Smooth muscle cell of bladder (primary cell): ENCODE measurements at places on chromosomes 7 and 10. TPM values are rescaled to one million over a fixed set of nuclear protein-coding genes. Genes with fewer than 3 reads are reported as not detected.

Gene CLRN3
- total RNA-seq = not detected in 2 replicates

Gene ZDHHC6
- 20.6 and 22.6 TPM in 2 replicates for total RNA-seq

Gene DRGX
- total RNA-seq = not detected in 2 replicates

Gene LDB3
- under 0.01 TPM in 2 replicates for total RNA-seq

Gene PDZD7
- 0.28 and 1.1 TPM in 2 replicates for total RNA-seq

Gene SORBS1
- total RNA-seq = 0.57 and 1.5 TPM in 2 replicates

Gene VENTX
- not detected in 2 replicates for total RNA-seq

Gene UFSP1
- 4.1 and 6.7 TPM in 2 replicates for total RNA-seq

Gene TACC2
- 2.3 and 2.7 TPM in 2 replicates for total RNA-seq

Gene SPDYE16
- total RNA-seq = 0.14 TPM in 1 of 2 replicates, not detected in the other

Gene ACBD7
- 0.43 and 0.55 TPM in 2 replicates for total RNA-seq

Gene CLDN3
- not detected in 2 replicates for total RNA-seq

Gene TFPI2
- 178 and 259 TPM in 2 replicates for total RNA-seq

Gene LRRD1
- total RNA-seq = 0.14 TPM in 1 of 2 replicates, not detected in the other

Gene LRRC4
- total RNA-seq = 0.28 and 0.46 TPM in 2 replicates

Gene HOXA1
- 0.28 and 1.00 TPM in 2 replicates for total RNA-seq

Gene RHOBTB1
- total RNA-seq = 34.4 and 45.8 TPM in 2 replicates

Gene NUTM2D
- total RNA-seq = 1.4 and 1.5 TPM in 2 replicates

Gene ADCY1
- total RNA-seq = 0.18 and 0.28 TPM in 2 replicates

Gene C10orf53
- not detected in 2 replicates for total RNA-seq

Gene GATA3
- not detected in 2 replicates for total RNA-seq

Gene BMPER
- 28.0 and 32.6 TPM in 2 replicates for total RNA-seq

Gene ADAM8
- 0.71 and 1.3 TPM in 2 replicates for total RNA-seq

Gene MLXIPL
- 0.37 and 0.57 TPM in 2 replicates for total RNA-seq

Gene TAS2R41
- not detected in 2 replicates for total RNA-seq

Gene MBL2
- not detected in 2 replicates for total RNA-seq

Gene APBB1IP
- total RNA-seq = 0.85 and 2.2 TPM in 2 replicates

Gene FAM24B
- total RNA-seq = 2.6 and 2.7 TPM in 2 replicates

Gene SFTPA2
- not detected in 2 replicates for total RNA-seq

Gene GALNT17
- total RNA-seq = under 0.01 TPM in 1 of 2 replicates, not detected in the other

Gene NPY
- not detected in 2 replicates for total RNA-seq

Gene BHLHA15
- total RNA-seq = 0.37 TPM in 1 of 2 replicates, not detected in the other

Gene CDHR1
- under 0.01 TPM in 2 replicates for total RNA-seq

Gene ABCC2
- total RNA-seq = 1.6 and 2.4 TPM in 2 replicates

Gene GSTO2
- 2.0 and 3.3 TPM in 2 replicates for total RNA-seq

Gene SLC18A3
- total RNA-seq = not detected in 2 replicates

Gene GJD4
- not detected in 2 replicates for total RNA-seq

Gene CALML3
- total RNA-seq = under 0.01 TPM in 1 of 2 replicates, not detected in the other

Gene BLNK
- total RNA-seq = 0.09 and 0.28 TPM in 2 replicates

Gene RUFY2
- total RNA-seq = 16.1 and 17.9 TPM in 2 replicates

Gene WNT8B
- not detected in 2 replicates for total RNA-seq

Gene PLXNA4
- 0.28 and 1.6 TPM in 2 replicates for total RNA-seq

Gene MYH16
- total RNA-seq = not detected in 2 replicates
